CD4-positive, alpha-beta memory T cell (primary cell): ENCODE measurements at places on chromosomes 5 and 9.
A peak's percentile ranks its signal among the peaks of the same experiment; 100 is the strongest.

DNA sequence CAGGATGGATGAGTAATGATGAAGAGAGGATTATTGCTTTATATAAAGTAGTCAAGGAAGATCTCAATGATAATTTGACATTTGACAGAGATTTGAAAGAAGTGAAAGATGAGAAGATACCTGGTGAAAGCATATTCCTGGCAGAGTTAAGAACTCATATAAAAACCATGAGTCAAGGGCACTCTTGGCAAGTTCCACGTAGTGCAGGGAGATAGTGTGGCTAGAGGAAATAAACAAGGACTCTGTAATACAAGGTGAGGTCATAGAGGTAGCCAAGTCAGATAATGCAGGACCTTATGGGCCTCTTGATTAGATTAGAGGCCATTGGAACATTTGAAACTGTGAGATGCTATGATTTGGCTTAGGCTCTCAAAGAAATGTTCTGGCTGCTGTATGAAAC, 72.3 kb downstream of the HCN1 start:
- DNase-seq, result no peak

DNA sequence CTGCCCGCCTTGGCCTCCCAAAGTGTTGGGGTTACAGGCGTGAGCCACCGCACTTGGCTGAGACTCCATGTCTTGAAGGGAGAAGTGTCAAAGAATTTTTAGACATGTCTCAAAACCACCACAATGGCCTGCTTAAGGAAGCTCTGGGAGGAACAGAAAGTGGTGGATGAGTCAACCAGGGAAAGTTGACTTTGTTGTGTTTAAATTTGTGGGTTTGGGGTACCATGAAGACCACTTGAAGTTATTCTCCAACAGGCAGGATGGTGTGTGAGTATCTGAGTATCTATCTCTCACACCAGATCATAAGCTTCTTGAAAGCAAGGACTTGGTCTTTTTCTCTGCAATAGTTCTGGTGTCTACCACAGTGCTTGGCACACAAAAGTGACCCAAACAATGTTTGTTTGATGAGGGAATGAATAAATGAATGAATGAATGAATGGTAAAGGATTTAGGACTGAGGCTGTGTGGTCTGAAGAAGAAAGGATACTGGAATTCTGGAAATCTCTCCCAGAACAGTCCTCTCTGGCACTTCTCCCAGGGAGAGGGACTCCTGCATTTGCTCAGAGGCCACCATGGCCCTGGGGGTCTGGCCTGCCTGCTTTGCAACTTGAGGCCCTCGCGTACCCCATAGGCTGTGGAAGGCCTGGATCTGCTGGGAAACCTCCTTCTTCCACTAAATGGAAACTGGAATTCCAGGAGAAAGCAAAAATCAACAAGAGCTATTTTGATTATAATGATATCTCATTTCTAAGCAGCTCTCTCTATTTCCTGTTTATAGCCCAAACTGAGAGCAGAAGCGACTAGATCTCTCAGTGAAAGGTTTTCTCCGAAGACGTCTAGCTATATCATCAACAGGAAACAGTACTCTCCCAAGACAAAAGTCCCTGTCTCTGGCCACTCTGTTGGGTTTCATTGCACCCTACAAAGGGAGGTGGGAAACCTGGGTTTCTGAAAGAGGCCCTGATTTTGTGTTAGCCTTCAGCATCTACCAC, 187.9 kb downstream of the PALM2AKAP2 start:
- peak; percentile 21 for DNase-seq

- DNase-seq, result no peak
Measured at GRCh38 chr5:41526699-41527098, 16.3 kb upstream of the PLCXD3 start.

DNA sequence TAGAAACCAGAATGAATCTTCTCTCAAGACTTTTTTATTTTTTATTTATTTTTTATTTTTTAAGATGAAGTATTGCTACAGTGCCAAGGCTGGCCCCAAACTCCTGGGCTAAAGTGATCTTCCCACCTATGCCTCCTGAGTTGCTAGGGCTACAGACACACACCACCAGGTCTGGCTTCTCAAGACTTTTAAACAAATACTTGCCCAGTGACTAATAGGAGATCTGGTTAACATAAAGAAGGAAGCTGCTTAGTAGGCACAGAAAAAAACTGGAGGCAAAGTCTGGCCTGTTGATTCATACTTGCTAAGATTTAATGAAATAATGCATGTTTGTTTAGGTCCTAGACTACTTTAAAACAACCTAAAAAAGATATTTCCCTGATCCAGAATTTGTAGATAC, 43.8 kb downstream of the SLC38A9 start:
- DNase-seq, result no peak
